NCI-H446 treated with DMSO at 0.1 percent for 48 hours (cell line): ENCODE measurements at places on chromosomes 2 and 18.
A peak's percentile ranks its signal among the peaks of the same experiment; 100 is the strongest.

DNA sequence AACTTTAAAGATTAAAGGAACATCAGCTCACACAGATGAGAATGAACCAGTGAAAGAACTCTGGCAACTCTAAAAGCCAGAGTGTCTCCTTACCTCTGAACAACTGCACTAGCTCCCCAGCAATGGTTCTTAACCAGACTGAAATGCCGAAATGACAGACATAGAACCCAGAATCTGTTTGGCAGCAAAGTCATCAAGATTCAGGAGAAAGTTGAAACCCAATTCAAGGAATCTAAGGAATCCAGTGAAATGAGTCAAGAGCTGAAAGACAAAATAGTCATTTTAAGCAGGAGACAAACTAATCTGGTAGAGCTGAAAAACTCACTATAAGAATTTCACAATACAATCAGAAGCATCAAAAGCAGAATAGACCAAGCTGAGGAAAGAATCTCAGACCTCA lies 72.0 kb downstream of the STRADB start:
- no peak for DNase-seq

DNA sequence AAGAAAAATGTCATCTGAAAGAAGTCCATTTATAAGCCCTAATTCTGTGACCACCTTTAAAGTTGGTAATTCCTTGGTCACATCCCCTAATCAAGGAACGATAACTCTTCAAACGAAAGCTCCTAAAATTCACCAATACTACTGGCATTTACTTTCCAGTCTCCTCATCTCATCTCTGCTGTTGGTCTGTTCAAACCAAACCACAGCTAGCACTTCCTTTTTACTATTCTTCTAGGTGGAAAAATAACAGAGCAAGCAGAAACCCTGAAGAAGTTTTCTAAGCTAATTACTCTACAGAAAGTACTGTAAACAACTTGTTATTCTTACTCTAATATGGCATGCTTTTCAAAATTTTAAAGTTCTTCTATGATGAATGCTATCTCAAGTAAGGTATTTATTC lies 21.6 kb downstream of the TIA1 start:
- no peak for DNase-seq

- no peak for DNase-seq
These were observed 145.0 kb upstream of the SPATS2L start for GRCh38 chr2:200161458-200161857.

DNA sequence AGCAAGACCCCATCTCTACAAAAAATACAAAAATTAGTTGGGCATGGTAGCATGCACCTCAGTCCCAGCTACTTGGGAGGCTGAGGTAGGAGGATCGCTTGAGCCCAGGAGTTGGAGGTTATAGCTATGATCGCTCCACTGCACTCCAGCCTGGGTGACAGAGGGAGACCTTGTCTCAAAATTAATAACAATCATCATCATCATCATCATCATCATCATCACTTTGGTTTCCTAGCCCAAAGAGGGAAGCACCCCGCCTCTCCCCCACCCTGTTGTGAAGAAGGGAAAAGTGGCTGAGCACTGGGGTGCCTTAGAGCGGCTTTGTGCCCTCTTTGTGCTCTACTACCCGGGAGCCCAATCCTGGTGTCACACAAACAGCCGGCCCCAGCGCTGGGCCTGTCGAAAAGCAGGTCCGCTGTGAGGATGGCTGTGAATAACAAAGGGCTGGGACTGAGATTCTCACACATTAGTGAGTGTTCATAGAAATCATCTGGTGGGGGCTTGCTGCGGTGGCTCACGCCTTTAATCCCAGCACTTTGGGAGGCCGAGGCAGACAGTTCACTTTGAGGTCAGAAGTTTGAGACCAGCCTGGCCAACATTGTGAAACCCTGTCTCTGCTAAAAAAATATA lies 42.6 kb upstream of the ASXL2 start:
- DNase-seq, result no peak

DNA sequence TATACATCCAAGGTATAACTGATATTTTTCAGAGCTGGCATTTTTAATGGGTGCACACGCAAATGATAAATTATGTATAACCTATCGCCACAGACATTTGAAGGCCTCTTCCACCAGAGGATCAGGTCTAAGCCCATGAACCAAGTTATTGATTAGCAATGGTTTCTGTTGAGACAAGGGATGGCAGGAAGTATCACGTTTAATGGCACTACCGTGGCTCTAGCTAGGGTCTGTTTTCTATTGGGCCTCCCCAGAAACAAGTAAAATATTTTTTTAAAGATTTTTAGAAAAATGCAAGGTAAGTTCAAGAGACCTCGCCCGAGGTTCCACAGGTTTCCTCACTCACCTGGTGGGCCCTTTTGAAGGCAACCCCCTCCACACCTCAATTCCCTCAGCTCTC lies 667 bp downstream of the GFPT1 start:
- no peak for DNase-seq

DNA sequence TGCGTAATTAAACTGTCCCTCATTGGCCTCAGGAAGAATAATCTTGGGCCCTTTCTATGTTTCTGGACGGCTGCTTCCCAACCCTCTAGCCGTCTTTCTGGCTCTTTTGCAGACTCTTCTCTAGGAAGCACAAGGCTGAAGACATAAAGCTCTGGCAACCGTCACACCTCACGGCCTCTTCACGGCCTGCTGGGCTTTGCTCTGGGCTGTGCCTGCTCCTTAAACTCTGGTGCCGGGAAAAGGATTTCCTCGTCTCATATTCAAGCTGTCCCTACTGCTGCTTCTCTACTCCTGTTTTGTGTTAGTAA lies 36.0 kb upstream of the WIPF1 start:
- DNase-seq, result no peak

GRCh38 chr2:209937893-209938292 lies 64.5 kb upstream of the RPE start:
- no peak for DNase-seq

- no peak for DNase-seq
These were observed 174.9 kb downstream of the NR4A2 start for GRCh38 chr2:156157670-156158069.

DNA sequence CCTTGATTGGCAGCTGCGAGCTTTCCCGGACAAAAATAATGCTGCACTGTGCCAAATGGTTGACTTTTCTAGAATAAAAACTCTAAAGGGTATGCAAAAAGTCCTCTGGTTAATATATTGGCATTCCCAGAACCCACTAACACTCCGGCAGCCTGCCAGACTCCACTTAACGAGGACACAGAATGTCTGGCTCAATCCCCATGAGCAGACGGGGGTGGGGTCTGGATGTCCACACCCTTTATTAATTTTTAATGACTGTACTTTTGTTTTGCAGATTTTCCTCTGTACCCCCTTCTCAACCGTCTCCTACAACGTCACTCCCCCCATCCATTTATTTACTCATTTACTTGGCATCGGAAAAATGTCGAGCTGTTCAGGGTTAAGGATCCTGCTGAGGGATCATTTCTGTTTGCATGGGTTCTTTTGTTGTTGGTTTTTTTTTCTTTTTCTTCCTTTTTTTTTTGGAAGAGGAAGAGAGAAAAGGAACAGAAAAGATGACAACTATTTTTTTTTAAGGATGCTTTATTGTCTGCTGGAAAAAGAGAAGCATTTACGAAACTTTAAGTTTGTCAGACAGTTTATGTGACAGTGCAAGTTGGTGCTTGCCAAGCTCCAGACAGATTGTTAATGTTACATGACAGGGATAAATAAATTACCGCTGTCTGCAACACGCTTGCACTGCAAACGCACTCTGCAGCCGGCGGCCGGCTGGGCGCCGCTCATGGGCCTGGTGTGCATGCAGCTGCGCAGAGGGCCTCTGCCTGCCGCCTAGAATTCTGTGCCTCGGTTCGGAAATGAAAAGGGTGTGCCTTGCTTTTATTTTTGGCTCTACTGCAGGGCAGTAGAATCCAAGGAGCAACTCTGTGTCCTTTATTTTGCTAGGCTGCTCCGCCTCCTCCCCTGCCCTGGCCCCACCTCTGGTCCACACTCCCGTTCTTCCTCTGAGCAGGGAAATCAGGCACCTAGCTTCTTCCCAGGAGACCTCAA lies 3.6 kb downstream of the LDLRAD4 start:
- peak; percentile 8 for DNase-seq

DNA sequence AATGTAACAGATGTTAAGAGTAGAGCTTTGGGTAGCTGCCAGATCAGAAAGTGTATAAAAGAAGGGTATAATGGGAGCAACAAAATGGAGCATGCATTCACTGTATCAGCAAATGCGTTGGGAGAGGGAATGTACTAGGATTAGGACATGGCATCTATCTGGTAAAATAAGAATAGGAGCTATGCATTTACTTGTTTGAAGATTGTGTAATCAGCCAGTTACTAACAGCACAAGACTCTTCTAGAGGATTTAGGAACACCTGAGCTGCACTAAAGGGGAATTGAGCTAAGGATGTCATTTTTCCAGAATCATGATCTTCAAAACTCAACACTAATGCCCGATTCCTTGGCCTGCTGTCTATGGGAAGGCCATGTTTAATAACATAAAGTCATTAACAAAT lies 394.2 kb upstream of the TNP1 start:
- DNase-seq, result no peak

DNA sequence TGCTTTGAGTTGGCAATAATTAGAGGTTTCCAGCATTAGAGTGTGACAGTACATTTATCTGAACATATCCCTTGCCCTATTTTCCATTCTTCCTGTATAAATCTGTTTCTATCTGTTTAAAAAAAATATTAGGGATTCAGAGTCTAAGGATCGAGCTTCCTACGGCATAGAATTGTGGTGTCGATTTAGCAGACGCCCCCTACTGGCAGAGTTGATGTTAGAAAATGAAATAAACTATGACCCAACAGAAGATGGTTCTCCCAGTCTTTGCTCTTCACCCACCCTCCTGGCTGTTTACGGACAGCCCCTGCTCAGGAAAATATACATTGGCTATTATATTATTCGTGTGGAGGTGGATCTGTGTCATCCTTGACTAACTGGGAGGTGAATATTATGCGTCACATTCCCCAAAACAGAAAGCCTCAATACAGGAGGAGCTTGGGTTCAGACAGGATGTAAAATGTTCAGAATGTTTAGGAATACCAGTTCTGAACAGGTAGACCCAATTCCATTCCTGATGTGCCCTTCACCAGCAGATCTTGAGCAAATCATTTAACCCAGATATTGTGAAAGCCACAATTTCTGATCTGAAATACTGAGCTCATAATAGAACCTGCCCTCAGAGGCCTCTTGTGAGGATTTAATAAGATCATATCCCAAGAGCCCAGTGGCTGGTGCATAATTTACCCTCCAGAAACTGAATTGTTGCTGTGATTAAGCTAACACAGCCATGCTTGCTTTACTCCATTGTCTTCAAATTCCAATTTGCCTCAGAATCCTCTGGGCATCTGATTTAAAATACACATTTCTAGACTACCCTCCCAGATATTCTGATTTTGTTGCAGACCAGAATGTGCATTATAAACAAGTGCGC lies 10.8 kb upstream of the ERMN start:
- DNase-seq, result no peak

GRCh38 chr2:56009758-56010458 lies 86.3 kb upstream of the EFEMP1 start:
- peak; percentile 62 for DNase-seq

DNA sequence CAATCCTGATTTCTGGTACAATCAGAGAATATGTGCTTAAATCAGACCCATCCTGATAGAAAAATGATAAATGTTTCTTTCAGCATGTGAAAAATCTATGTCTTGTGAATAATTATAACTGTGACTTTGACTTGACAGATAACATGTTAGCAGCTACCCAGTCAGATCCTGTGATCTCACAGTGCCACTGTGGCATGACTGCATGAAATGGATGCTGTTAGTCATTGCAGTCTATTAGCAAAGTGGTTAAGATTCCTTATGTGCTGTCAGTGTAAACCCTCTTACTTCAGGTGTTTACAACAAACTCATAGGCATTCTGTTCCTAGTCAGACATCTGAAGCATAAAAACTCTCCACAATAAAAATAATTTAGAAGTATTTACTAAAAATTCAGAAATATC lies 244.6 kb upstream of the RND3 start:
- no peak for DNase-seq

DNA sequence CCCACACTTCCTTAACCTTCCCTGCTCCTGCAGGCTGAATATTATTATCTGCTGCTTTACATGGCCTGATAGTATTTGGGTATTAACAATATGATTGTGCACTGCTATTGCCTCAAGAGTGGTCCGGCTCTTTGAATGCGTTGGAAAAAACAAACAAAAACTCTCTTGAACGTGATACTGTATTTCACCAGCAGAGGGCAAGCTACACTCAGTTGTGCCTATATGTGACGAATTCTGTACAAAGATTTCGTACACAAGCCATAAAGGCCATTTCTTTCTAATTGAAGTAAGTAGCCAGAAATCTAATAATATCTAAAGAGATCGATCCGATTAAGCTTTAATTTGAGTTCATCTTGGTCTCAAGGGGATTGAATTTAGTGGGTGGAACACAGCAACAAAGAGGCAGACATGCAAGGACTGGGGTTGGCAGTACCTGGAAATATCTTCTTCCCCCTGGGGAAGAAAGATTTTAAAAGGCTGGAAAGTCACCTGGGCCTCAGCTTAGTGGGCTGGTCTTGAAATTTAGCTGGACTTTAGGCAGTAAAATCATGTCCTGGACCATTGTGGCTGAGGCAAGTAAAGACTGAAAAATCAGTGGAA lies 49.3 kb upstream of the RAB6D start:
- DNase-seq, result peak; percentile 4

DNA sequence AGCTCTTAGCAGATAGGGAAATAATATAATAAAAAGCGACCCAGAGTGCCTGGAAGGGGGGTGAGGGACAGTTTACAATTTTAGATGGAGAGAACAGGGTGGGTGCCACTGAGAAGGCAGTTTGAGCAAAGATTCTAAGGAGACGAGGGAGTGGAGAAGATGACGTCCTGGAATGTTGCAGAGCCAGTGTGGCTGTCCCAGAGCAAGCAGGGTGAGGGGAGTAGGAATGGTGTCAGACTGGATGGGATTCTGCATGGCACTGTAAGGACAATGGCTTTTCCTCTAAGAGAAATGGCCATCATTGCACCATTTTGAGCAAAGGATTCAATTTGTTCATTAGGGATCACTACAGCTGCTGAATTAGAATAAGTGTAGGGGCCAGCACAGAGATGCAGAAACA lies 73.1 kb downstream of the FAM124B start:
- DNase-seq, result no peak

DNA sequence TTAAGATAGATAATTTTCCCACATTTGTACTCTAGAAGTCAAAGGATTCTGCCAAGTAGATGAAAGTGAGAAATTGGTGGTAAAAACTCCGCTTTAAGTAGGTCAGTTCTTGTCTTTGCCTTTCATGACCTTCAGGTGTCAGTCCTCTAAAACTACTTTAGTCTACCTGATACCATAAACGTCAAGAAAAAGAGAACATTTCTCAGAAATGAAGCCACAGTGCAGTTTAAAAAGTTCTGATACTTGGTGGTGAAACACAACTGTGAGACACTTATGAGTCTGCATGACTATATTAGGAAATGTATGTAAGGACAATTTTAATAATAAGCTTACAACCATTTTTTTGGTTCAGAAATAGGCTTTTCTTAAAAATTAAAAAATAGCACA lies 583.3 kb downstream of the SATB2 start:
- no peak for DNase-seq
